Glutamatergic neuron (in vitro differentiated cells): ENCODE measurements at places on chromosomes 4 and X. TPM values are rescaled to one million over a fixed set of nuclear protein-coding genes. Genes with fewer than 3 reads are reported as not detected.

- no peak for DNase-seq
Observed at GRCh38 chrX:23012636-23013035, 12.9 kb downstream of the DDX53 start.

DNA sequence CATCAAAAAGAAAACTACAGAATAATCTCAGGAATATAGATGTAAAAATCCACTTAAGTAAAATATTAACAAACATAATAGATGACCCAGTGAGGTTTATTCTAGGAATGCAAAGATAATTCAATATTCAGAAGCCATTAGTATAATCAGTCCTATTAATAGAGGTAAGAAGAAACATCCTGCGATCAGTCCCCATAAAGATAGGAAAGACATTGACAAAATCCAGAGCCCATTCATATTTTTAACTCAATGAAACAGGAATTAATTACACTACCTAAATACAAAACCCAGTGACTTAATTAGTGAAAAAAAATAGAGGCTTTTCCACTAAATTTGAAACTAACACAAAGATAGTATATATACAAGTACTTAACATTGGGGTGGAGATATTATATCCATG is 321.4 kb upstream of the INTU start:
- DNase-seq = no peak

GRCh38 chr4:84578540-84579402 is 4.2 kb upstream of the CDS1 start:
- DNase-seq = no peak

DNA sequence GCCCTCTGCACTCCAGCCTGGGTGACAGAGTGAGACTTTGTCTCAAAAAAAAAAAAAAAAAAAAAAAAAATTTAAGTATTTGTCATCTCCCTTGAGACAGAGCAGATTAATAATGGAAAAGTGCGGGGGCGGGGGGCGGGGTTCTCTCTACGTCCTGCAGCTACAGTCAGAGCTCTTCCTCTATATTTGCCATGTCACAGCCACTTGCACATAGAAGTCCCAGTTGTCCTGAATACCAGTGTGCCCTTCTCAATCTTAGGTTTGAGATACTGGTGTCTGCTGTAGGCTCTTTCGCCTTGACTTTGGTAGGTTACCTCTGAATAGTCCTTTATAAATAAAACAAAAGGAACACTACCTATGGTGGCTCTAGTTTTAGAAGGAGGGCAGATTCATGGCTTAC is 237.8 kb upstream of the PGRMC2 start:
- DNase-seq = no peak

- DNase-seq = no peak
Observed at GRCh38 chr4:166198516-166199310, 325.7 kb downstream of the TLL1 start.

DNA sequence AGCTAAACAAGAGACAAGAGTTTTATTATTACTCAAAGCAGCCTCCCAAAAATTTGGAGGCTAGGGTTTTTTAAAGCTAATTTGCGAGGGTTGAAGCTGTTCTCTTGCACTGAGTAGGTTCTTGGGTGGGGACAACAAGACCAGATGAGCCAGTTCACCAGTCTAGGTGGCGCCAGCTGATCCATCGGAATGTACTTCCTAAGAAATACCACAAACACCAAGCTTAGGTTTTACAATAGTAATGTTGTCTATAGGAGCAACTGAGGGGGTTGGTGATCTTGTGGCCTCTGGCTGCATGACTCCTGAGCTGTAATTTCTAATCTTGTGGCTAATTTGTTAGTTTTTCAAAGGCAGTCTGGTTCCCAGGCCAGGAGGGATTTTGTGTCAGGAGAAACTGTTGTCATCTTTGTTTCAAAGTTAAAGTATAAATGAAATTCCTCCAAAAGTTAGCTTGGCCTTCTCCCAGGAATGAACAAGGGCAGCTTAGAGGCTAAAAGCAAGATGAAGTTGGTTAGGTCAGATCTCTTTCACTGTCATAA is 130.6 kb downstream of the SLC7A11 start:
- no peak for DNase-seq

GRCh38 chr4:47359891-47360290 is 103.6 kb downstream of the COMMD8 start:
- no peak for DNase-seq

Gene VEGFD
- total RNA-seq = 0.20 TPM

Gene LDB2
- total RNA-seq = 3.1 TPM

Gene CACNA1F
- total RNA-seq = 0.47 TPM

Gene ADH1A
- not detected for total RNA-seq

Gene GAGE2A
- total RNA-seq = not detected
